K562 (cell line): ENCODE measurements at places on chromosomes 11 and 22. TPM values are rescaled to one million over a fixed set of nuclear protein-coding genes. Genes with fewer than 3 reads are reported as not detected.

DNA sequence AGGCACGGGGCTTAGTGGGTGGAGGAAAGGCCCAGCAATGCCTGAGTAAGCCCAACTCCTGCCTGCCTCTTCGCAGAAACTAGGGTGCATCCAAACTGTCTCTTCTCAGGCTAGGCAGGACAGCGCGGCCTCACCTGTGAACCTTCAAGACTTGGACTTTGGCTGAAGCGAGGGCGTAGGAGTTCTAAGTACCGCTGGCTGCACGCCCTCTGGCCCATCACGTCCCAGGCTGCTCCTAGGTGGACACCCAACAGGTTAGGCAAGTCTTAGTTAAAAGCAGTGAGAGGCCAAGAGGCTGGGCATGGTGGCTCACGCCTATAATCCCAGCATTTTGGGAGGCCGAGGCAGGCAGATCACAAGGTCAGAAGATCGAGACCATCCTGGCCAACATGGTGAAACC lies 1.8 kb upstream of the DDB2 start:
- no peak overlapping the region for H3K27ac ChIP-seq
- no peaks in the 10 kb centered on the region; the same call in 2 of the 3 replicates for H3K36me3 ChIP-seq
- no peaks in the 10 kb centered on the region for H3K27me3 ChIP-seq

Gene KCTD14
- total RNA-seq: 0.09 and 0.29 TPM in 2 replicates

DNA sequence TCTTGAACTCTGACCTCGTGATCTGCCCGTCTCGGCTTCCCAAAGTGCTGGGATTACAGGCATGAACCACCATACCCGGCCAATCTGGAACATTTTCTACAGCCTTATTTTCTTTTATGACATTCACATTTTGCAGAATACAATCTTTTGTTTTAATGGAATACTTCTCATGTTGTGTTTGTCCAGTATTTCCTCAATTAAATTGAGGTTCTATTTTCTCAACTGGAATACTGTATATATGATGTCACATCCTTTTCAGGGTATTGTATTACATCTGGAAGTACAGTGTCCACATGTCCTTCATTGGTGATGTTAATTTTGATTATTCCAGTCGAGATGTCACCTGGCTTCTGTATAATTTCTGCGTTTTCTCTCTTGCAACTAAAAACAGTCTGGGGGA lies 90.8 kb upstream of the HORMAD2 start:
- peaks cover 11% of the 10 kb centered on the region; the same call in 1 of the 3 replicates for H3K36me3 ChIP-seq
- H3K27ac ChIP-seq: no peak overlapping the region
- H3K4me1 ChIP-seq: no peaks in the 10 kb centered on the region
- no peaks in the 10 kb centered on the region for H3K27me3 ChIP-seq
- H3K4me3 ChIP-seq: no peak overlapping the region

Gene CASP5
- total RNA-seq: not detected in 2 replicates
